ENCODE measurements at places on chromosomes 2 and 18.

- DNase-seq = no peak
Measured at GRCh38 chr18:13245481-13246000, 27.0 kb downstream of the LDLRAD4 start.

- DNase-seq = no peak
Measured at GRCh38 chr2:222292149-222293134, 6.4 kb downstream of the PAX3 start.

DNA sequence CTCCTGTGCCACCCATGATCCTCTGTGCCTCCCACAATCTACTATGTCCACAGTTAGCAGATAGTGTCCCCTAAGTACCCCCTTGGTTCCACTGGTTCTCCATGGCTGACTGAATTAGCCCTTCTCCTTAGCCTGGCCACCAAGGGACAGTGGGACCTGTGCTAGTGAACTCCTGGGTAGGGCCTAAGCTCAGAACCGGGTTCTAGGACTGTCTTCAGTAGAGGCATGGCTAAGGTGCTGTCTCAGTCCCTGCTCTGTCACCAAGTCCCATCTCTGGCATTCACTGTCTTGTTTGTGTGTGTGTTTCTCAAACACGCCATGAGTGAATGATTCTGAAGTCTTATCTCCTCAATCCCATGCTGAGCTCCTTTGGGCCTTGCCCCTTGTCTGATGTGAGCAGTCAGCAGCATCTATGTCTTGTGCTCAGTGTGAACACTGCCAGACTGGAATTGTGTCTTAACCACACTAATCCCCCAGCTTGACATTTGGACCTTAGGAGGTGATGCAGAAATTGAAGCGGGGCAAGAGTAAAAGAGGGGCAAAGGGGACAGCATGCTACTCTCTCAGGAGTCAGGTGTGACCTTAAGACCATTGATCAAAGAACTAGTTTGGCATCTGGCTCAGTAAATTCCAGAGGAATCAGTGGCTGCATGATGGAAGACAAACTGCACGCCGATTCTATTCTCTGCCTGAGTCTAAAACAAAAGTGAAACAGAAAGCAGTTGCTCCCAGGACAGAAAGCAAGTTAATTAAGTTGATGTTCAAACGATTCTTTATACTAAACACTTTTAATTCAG is 190.5 kb downstream of the ALPK2 start:
- DNase-seq = no peak

DNA sequence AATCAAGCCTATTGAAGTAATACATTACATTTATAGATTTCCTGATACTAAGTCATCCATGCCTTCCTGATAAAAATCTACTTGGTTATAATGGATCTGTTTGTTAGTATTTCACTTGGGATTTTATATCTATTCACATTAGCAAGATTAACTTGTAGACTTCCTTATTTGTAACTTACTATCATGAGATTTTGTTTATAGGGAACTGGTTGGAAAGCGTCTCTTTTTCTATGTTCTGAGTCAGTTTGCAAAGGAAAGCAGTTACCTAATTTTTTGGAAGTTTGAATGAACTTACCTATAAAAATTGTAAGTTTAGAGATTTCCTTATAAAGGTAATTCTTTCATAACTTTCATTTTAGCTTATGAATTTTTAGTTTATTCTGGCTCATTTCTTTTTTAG is 141.4 kb downstream of the SMAD7 start:
- DNase-seq = no peak

DNA sequence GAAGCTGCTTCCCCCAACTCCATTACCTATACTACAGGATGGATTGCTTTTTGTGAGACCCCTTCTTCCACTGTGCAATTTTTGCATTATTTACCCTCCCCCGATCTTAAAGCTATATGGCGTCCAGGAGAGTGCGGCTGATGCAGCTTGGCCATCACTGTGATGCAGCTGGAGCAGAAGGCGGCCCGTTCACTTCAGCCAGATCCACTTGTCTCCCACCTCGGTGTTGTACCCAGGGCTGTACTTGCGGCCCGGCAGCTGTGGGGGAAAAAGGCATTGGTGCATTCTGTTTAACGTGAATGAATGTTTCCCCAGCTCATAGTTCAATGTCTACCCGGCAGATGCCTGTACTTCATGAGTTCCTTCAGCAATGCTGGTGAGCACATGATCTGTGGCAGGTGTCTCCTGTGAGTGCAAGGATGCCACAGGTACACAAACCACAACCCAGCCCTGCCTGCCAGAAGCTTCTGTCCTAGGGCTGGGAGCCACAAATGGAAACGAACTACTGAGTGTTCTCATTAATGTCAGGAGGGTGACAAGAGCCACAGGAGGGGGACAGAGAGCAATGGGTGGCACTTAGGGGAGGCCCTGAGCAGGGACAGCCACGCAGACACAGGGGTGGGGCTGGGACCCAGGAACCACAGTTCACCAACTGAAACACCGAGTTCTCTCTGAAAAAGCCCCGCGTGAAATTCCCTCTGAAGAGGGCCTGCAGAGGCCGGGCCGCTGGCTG is 64.0 kb downstream of the NDUFA10 start:
- DNase-seq = no peak

DNA sequence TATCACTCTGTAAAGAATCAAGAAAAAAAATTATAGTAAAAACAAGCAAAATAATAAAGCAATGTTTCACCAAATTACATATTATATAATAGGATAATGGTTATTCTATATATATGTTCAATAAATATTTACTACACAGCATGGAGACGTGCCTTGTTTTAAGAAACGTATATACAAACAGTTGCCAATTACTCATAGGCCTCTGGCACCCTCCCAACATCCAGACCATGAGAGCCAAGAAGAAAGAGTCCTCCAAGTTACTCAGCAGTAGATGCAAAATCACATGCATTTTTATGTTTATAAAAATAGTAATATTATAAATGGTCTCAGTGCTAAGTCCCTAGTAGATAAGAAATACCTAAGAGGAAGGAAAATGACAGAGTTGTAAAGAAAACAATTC is 64.8 kb downstream of the REV1 start:
- DNase-seq = no peak

- DNase-seq = no peak
Measured at GRCh38 chr2:196464311-196464710, 175.2 kb upstream of the CCDC150 start.

GRCh38 chr18:57333940-57334339 is 18.4 kb upstream of the ST8SIA3 start:
- peak; percentile 5 for DNase-seq

- DNase-seq = no peak
Measured at GRCh38 chr2:150698016-150698661, 210.7 kb upstream of the RND3 start.

- no peak for DNase-seq
Measured at GRCh38 chr18:32270341-32270740, 80.5 kb downstream of the MEP1B start.

DNA sequence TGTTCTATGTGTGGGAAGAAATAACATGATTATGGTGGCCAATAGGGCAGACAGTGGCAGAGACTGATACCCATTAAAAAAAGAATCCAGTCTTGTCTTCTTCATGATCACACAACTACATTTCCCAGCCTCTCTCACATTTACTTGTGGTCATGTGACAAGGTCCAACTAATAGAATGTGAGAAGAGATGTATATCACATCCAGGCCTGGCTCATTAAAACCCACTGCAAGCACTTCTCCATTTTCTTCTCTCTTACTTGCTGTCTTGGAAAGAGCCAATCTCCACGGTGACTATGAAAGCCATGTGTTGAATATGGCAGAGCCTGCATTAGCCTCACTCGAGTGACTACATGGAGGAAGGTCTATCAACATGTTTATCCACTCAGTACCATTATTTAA is 306.2 kb upstream of the ZEB2 start:
- no peak for DNase-seq

GRCh38 chr18:43879415-43879814 is 602.1 kb upstream of the SYT4 start:
- no peak for DNase-seq

- DNase-seq = no peak
Measured at GRCh38 chr2:104501342-104501741, 352.6 kb upstream of the POU3F3 start.

GRCh38 chr18:73549236-73549635 is 598.4 kb downstream of the FBXO15 start:
- no peak for DNase-seq

DNA sequence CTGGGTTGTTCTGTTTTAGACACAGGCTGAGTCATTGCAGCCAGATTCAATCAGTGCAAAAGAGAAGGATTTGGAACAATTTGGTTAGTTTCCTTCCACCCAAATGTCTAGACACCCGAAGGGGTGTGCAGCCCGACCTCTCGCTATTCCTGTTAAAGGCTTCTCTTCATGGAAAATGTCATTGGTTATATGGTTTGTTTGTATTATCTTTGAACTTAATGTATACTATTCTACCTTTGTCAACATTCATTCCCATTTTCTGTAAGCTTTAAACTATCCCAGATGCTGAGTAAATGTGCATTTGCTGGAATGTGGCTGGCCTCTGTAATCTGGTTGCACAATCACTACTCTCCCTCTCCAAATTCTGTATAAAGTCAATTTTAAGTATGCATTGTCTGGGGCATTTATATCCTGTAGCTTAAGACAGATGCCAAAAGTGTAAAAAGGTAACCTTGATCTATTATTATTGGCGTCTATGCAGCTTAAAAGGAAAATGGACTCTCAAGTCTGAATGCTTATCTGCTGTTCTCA is 80.4 kb upstream of the RND3 start:
- no peak for DNase-seq

DNA sequence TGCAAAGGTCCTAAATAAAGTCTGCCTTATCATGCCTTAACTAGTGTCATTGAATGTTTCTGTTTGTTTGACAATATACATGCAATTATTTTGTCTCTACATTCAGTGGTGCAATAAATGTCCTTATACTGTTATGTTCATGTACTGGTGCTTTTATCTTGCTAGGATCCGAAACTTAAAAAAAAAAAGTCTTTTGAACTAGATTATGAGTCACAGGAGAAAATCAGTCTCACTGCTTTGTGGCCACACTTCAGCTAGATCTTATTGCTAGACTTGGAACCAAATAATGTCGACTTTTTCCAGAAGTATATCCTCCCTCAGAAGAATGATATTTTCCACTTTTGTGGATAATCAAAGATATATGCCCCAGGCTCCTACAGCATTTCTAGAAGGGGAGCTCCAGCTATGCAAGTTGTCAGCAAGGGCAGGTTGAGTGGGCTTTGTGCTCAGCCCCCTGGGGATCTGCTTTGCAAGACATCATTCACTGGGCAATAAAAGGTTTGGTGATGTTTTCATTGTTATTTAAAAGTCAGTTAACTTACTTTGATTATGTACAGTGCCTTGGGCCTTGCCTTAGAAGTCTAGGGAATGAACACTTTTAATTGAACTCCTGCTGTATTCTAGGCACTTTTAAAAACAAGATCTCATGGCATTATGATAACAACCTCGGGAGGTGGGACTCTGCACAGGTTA is 157.1 kb upstream of the LRRTM1 start:
- DNase-seq = peak; percentile 3

Measured in nephron progenitor cell (in vitro differentiated cells).